ENCODE measurements at places on chromosomes 4 and X. TPM values are rescaled to one million over a fixed set of nuclear protein-coding genes. Genes with fewer than 3 reads are reported as not detected.

LRP2BP gene
- 0.29 TPM for total RNA-seq

DNA sequence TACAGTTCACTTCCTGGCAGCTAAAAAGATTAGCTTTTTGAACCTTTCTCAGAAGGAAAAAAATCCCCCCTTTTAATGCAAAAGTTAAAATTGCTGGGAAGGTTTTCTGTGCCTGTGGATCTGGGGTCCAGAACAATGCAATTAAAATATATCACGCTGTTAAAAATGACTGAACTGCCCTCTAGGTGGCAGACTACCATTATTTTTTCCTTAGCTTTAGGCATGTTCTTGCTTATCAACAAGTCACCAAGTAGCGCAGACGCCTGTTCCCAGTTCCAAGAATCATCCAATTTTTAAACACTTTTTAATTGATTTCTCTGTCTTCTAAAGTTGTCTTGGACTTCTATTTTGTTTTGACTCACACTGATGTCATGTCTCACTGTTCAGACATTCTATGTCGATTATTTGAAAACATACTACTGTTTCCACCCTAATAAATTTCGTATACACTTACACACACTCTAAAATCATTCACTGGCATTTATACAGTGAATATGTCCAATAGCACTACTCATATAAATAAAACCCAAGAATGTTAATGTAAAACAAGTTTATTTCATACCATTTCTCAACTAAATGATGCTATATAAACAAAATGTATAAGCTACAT is 661.6 kb downstream of the RAPGEF2 start:
- peak; percentile 10 for DNase-seq

KIAA1210 gene
- total RNA-seq: not detected

- no peak for DNase-seq
Measured at GRCh38 chr4:52296341-52296740, 245.2 kb downstream of the SPATA18 start.

UGT2B11 gene
- total RNA-seq: not detected

- no peak for DNase-seq
Measured at GRCh38 chrX:131365766-131366165, 76.7 kb upstream of the IGSF1 start.

TMPRSS11F gene
- total RNA-seq: 0.69 TPM

- DNase-seq: no peak
Measured at GRCh38 chr4:122276359-122276758, 102.5 kb upstream of the ADAD1 start.

GRCh38 chr4:25107827-25108516 is 52.3 kb downstream of the SEPSECS start:
- no peak for DNase-seq

SHROOM4 gene
- 0.92 TPM for total RNA-seq

CT45A10 gene
- 1.8 TPM for total RNA-seq

FGB gene
- not detected for total RNA-seq

- peak; percentile 79 for DNase-seq
Measured at GRCh38 chr4:146522098-146522868, 543 bp upstream of the SLC10A7 start.

HTATSF1 gene
- total RNA-seq: 73.5 TPM

DNA sequence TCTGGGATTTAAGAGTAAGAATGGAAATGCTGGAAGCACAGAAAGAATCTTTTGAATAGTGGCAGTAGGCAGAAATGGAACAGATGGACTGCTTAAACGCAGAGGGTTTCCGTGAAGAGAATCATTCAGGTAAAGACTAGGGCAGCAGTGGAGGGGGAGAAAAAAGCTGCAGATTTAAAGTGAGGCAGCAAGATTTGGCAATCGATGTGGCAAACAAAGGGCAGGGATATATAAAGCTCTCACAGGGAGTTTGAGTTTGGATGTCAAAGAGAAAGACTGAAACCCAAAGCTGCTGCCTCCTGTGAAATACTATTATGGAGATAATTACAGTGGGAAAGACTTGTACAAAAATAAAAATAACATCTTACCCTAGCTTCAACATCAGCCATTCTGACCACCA is 384.0 kb downstream of the CENPC start:
- no peak for DNase-seq

GRCh38 chr4:41154814-41155177 is 59.5 kb downstream of the APBB2 start:
- peak; percentile 43 for DNase-seq

- peak; percentile 75 for DNase-seq
Measured at GRCh38 chr4:3041192-3042142, 32.9 kb downstream of the HTT-AS start.

PSAPL1 gene
- not detected for total RNA-seq

TAF7L gene
- 0.17 TPM for total RNA-seq

DNA sequence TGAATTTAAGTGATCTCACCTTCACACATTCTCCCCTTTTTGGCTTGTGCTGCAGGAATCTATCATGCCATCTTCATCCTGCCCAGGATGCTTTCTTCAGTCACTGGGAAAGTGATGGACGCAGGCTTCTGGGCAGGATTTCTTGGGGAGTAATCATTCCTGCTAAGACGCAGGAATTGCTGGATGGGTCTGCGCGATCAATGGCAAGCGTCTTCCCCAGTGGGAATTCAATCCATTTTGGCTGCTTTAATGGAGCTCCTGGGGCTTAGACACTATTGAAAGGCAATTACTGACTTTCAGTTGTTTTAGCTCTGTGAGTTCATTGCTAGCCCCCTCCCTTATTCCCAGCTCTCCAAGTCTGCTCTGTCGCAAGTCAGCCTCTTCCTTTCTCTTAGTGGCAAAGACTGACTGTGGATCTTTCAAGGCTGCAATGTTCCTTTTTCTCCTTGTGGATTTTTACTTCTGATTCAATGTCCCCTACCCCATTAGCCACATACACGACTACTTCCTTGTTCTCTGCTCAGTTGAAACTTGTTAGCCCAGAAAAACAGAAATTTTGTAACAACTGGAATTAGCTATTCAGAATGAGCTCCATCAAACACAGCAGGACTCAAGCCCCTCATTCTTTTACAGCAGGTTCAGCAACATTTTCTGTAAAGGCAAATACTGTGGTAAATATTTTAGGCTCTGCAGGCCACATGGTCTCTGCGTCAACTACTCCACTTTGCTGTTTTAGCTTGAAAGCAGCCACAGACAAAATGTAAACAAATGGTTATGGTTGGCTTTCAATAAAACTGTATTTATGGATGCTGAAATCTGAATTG is 154.9 kb downstream of the ASB9 start:
- DNase-seq: no peak

DNA sequence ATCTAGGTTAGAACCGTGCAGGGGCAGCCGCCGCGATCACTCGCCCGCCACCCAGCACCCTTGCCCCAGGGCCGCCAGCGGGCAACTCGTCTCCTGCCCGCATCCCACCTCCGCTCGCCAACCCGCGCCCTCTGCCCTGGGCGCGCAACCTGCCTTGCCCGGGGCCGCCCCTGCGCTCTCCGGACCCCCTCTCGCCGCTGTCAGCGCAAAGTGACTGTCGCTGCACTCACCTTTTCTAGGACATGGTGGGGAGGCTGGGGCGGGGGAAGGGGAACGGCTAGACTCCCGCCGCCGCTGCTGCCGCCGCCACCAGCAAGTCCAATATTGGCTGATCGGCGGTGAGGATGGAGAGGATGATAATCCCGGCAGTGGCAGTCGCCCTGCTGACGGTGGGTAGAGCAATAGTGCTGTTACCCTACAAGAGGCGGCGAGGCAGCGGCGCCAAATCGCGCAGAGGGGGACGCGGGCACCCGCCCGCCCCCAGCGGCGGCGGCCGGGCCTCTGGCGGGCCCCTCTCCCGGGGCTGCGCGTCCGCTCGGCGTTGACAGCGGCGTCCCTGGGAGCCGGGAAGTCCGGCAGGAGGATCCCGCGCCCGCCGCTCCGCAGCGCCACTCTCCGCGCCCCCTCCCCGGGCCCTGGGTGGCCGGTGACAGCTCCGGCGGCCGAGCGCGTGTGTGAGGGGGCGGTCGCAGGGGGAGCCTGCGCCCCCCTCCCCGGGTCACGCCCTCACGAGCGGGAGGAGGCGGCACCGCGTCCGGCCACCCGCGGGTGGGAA is 2.3 kb upstream of the NR3C2 start:
- peak; percentile 12 for DNase-seq

P2RY8 gene
- total RNA-seq: 0.11 TPM

CXorf49 gene
- 0.57 TPM for total RNA-seq

STK32B gene
- 14.7 TPM for total RNA-seq

DCAF16 gene
- total RNA-seq: 24.3 TPM

YY2 gene
- 0.11 TPM for total RNA-seq

GRCh38 chrX:49175435-49176274 is 4.0 kb downstream of the PLP2 start:
- DNase-seq: no peak

RTL3 gene
- total RNA-seq: not detected

- peak; percentile 19 for DNase-seq
Measured at GRCh38 chrX:1673337-1673736, 58.5 kb downstream of the ASMT start.

DNA sequence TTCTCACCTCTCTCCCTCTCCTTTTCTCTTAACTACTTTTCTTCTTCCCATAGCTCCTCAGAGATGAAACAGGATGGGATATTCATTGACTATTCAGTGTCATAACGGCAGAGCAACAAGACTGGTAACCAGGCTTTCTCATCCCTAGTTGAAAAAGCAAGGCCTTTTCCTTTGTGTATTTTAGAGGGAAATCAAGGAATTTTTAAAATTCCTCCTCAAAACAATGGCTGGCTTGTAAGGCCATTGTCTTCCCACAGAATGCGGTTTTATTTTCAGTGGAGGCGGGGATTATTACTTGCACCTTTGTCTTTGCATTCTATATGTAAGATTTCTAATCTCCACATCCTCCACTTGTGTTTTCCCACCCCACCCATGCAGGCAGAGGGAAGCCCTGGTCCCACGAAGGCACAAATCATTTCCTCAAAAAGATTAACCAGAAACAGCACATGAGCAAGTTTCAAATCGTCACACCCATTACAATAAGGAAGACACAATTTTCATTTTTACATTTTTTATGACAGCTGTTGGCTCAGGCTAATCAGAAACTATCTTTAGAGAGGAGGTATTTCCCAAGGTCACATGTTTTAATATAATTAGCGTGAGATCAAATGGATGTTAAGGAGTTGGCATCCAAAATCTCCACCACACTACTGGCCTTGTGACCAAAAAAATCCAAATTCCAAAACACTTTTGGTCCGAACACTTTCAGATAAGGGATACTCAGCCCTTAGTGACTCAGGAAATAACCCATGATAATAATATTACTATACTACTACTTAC is 53.0 kb upstream of the KDR start:
- DNase-seq: no peak

FAM156A gene
- total RNA-seq: 21.7 TPM

AADAT gene
- 3.2 TPM for total RNA-seq

TCEAL5 gene
- total RNA-seq: not detected

TLR3 gene
- total RNA-seq: 6.1 TPM

GABRQ gene
- total RNA-seq: 0.63 TPM

MFAP3L gene
- total RNA-seq: 1.5 TPM

DNA sequence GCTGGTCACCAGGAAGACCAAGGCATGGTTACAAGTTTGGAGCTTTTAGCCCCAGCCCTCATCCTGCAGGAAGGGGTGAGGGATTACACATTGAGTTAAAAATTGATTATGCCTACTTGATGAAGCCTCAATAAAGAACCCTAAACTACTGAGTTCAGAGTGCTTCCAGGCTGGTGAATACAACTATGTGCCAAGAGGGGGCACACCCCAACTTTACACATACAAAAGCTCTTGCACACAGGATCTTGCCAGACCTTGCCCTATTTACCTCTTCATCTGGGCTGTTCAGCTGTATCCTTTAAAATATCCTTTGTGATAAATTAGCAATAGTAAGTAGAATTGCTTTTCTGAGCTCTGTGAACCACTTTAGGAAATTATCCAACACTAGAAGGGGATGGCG is 489.3 kb downstream of the INPP4B start:
- no peak for DNase-seq

TEX13D gene
- not detected for total RNA-seq

GRCh38 chrX:105211066-105211575 is 9.4 kb downstream of the TEX13A start:
- peak; percentile 10 for DNase-seq

GRID2 gene
- 1.1 TPM for total RNA-seq

- DNase-seq: no peak
Measured at GRCh38 chr4:95232358-95233156, 316.2 kb downstream of the UNC5C start.

Measured in Daoy (cell line).